Fibroblast of skin of left biceps (primary cell): ENCODE measurements at places on chromosomes 4 and X.

DNA sequence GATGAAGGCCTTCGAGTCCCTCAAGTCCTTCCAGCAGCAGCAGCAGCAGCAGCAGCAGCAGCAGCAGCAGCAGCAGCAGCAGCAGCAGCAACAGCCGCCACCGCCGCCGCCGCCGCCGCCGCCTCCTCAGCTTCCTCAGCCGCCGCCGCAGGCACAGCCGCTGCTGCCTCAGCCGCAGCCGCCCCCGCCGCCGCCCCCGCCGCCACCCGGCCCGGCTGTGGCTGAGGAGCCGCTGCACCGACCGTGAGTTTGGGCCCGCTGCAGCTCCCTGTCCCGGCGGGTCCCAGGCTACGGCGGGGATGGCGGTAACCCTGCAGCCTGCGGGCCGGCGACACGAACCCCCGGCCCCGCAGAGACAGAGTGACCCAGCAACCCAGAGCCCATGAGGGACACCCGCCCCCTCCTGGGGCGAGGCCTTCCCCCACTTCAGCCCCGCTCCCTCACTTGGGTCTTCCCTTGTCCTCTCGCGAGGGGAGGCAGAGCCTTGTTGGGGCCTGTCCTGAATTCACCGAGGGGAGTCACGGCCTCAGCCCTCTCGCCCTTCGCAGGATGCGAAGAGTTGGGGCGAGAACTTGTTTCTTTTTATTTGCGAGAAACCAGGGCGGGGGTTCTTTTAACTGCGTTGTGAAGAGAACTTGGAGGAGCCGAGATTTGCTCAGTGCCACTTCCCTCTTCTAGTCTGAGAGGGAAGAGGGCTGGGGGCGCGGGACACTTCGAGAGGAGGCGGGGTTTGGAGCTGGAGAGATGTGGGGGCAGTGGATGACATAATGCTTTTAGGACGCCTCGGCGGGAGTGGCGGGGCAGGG, 568 bp downstream of the HTT start:
- DNase-seq, result no peak

DNA sequence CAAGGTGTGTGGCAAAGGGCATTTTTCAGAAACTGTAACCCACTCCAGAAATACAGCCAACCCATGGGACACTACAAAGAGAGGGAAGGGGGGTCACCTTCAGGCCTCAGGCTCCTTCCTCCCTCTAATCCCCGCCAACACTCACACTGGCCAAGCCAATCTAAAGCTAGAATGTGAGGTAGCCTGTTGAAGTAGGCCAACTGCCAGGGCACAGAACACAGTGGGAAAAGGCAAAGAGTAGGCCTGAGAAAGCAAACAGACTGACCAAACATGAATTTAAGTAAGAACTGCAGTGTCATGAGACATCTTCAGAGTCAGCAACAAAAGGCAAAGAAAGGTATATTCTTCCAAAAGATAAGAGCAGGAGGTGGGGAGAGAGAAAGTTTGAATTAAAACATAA, 289.0 kb downstream of the HNRNPD start:
- DNase-seq, result no peak

GRCh38 chr4:131531087-131531486, 1618.0 kb upstream of the PCDH10 start:
- DNase-seq, result no peak

GRCh38 chr4:42397635-42398170, 415 bp downstream of the SHISA3 start:
- DNase-seq, result no peak

DNA sequence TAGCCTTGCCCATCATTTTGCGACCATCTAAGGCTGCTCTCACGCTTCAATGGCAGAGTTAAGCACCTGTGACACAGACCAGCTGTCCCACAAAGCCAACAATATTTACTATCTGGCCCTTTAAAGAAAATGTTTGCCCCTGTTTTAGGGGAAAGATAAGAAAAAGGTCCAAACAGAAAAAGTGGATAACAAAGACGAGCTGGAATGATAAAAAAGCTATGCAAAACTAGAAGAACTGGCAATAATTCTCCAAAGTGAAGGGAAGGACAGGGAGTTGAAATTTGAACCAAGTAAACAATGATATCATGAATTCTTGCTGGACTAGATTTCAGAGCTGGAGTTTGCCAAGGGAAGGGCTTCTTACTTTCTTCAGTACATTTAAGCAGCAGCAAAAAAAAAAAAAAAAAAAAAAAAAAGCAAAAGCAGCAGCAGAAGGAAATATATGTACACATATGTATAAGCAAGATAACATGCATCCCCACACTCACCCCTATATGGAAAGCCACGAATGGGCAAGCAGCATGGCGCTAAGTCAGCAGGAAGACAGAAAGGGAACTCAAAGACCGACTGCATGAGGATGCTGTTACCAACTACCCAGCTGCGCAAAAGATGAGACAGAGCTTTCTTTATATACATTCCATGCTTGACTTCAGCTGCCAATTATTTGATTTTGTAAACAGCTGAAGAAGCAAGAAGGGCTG, 12.5 kb downstream of the TRAPPC2 start:
- no peak for DNase-seq

- DNase-seq, result no peak
These were observed 36.9 kb downstream of the ANXA10 start for GRCh38 chr4:168129046-168129772.

DNA sequence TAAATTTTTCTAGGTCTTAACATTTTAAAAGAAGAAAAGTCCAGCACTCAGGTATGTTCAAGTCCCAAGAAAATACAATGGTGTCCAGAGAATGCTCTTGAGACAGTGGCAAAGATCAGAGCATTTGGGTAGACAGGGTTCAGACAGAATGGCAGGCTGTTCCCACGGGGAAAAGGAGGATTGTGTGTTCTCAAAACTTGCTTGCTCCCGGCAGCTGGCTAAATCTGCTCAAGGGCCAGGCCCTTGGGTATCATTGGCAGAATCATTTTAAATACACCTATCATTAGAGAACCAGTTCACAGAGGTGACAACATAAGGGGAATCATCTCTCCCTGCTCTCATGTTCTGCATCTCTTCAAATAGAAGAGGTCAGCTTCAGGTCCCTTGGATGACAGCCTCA, 456.3 kb downstream of the DTHD1 start:
- DNase-seq, result no peak

DNA sequence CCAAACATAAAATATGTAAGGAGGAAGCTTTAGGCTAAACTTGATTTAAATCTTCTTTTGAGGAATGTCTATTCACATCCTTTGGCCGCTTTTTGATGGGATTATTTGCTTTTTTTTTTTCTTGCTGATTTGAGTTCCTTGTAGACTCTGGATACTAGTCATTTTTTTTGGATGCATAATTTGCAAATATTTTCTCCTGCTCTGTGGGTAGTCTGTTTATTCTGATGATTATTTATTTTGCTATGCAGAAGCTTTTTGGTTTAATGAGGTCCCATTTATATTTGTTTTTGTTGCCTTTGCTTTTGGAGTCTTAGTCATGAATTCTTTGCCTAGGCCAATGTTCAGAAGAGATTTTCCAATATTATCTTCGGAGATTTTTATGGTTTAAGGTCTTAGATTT, 144.9 kb downstream of the MAGEC2 start:
- DNase-seq, result no peak

GRCh38 chr4:169417629-169418282, 147.0 kb upstream of the SH3RF1 start:
- DNase-seq, result no peak

DNA sequence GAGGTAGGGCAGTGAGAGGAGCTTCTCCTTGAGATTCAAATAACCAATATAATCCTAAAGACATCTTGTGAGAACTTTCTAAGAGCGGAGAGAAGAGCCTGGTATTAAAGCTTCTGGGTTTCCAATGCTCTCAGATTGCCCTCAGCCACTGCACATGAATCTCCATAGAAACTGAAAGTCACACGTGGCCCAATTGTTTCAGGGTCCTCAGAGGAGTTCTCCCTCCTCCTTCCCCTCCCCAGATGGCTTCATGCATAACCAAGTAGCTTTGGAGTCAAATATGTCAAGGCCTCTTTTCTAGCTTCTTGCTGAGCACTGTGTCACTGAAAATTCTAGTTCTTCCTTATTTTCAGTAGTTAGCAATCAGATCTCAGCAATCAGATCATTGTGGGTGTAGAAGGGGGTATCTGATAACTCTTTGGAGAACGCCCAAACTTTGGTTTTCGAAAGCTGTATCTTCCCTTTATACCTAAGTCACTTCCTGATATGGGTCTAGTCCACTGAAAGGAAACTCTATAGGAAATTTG, 2.2 kb downstream of the BTK start:
- DNase-seq, result no peak

DNA sequence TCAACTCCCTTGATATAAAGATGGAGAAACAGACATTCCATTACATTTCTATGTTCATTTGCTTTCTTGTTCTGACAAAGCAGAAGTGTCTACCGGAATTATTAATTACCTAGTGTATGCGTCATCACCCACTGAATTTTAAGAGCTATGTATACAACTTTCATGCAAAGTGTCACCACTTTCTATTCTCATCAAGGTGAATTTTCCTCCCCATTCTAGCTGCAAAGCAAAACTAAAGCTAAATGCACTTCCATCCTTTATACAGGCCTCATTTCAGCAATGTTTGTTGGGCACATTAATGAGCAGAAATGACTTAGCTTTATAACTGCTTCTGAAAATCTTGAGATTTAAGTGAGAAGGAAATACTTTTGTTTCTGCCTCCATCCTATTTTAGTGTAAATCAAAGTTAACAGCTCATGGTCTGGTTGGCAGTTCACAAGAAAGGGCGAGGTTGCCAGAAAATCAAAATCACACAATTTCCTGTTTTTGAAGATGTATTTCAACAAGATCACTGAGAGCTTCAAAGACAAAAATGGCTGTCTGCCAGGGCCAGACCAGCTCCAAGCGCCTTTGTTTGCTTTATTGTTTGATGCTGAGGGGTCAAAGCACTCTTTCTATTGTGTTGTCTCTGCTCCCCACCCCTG, 7.2 kb upstream of the FAM9C start:
- no peak for DNase-seq

DNA sequence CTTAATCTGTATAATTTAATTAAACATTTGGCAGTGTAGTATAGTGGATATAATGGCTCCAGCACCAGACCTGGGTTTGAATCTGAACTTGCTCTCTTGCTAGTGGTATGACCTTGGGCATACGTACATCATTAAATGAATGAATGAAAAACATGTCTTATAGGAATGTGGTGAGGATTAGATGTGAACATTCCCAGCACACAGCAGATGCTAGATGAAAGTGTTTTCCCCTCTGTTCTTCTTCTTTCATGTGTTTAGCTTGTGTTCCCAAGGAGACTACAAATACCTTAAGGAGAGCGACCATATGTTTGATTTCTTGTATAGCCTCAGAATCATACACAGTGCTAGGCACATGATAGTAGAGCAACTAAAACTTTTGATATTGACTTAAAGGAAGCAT, 56.5 kb downstream of the CT47B1 start:
- no peak for DNase-seq

- no peak for DNase-seq
These were observed 26.2 kb downstream of the RAB9B start for GRCh38 chrX:103805860-103806259.

- DNase-seq, result no peak
These were observed 807 bp downstream of the PGRMC1 start for GRCh38 chrX:119236623-119237561.

GRCh38 chr4:61528595-61528994, 328.5 kb downstream of the ADGRL3 start:
- no peak for DNase-seq

DNA sequence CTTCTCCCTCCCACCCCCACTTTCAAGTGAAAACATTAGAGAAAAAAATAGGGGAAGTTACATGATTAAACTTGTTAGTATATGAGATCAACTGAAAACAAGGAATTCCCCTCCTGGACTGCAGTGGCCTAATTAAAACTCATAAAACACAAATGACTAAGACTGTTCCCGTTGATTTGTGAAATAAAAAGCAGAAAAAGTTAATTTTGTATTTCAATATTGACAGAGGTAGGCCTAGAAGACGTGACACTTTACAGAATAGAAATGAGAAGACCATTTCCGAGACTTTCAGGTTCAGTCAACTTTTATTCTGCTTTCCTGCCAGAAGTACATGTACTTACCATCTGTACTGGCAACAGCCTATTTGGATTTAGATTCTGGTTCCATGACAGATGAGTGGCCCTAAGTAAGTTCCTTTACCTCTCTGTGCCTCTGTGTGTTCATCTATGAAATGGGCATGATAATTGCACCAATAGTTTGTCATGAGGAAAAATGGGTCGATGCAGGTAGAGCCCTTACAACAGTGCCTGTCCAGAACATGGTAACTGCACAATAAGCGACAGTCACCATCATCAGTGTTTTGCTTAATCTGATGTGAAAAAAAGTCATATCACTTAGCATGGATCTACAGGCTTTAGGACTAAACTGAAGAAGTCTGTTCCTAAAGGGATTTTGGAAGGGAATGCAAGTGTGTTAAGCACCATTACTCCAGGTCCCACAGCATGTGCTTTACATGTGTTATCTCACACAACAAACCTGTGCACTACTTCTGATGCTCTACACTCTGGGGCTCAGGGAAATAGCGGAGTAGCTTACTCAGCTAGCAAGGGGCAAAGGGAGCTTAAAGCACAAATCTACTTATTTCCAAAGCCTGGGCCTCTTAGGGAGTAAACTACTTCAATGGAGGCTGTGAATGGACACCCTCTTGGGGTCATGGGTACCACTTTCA, 562.3 kb upstream of the DIPK2B start:
- DNase-seq, result no peak

- no peak for DNase-seq
These were observed 325.5 kb downstream of the BCOR start for GRCh38 chrX:39772057-39772832.

- DNase-seq, result no peak
These were observed 2.8 kb downstream of the NHS start for GRCh38 chrX:17377795-17378194.

GRCh38 chr4:152385551-152385950, 150.3 kb downstream of the FBXW7 start:
- no peak for DNase-seq

- DNase-seq, result peak; percentile 87
These were observed 190.6 kb downstream of the CCSER1 start for GRCh38 chr4:90317785-90318184.

DNA sequence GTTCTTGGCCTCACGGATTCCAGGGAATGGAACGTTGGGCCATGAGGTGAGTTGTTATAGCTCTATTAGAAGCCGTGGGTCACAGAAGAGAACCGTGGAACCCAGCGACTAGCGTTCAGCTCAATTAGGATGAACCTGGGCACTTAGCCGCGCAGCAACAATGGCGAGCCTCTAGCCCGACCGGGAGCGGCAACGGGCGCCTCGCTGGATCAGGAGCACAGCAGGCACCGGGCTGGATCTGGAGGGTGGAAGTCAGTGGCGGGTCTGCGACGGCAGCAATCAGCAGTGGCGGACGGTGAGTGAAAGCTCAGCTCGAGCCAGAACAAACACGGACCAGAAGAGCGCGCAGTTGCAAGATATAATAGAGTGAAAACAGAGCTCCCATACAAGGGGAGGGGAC, 34.2 kb downstream of the AGA start:
- no peak for DNase-seq
